NCI-H2227 treated with DMSO at 0.1 percent for 48 hours (cell line): ENCODE measurements at places on chromosomes 7 and 10.

- DNase-seq: no peak
Observed at GRCh38 chr7:71705217-71705616, 573.3 kb downstream of the GALNT17 start.

DNA sequence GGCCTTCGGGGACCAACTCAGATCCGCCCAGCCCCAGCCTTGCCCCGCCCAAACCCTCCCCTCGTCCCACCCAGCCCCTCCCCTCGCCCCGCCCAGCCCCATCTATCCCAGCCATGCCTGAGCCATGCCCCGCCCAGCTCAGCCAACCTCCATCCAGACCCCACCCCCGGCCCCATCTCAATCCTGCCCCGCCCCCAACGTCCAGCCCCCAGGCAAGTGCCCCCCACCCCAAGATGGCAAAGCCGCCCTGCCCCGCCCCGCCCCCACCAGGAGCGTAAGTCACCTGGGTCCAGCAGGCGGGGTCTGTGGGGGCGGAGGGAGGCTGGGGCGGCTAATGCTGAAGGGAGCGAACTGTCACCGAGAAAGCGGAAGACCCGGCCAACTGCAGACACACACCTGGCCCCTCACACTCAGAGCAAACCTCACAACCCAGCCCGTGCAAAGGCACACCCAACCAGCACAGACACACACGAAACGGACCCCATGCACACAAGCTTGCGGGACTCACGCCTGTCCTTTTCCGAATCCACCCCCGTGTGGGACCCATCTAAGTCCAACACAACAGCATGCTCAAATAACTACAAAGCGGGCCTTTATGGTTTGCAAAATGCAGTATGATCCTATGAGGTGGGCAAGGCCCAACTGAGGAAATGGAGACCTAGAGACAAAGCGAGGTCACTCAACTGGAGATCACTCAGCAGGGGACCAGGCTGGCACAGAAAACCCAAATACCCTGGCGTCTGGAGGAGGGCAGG, 11.5 kb upstream of the OGA start:
- peak; percentile 48 for DNase-seq

DNA sequence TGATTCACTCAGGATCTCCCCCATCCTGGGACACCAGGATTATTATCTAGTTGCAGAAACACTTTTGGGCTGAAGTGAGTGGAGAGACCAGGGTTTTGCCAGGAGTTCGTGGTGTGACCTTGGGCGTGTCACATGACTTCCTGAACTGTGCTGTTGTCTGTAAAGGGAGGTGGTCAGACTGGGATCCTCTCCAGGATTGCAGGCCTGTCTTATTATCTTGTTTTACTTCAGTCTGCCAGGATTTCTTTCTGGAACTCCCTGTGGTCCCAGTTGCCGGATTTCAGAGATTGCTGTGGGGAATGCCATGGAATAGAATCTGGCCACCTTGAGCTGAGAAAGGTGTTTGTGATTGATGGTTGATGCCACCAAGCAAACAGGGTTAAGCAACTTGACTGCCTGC, 35.8 kb downstream of the CRCP start:
- DNase-seq: no peak

DNA sequence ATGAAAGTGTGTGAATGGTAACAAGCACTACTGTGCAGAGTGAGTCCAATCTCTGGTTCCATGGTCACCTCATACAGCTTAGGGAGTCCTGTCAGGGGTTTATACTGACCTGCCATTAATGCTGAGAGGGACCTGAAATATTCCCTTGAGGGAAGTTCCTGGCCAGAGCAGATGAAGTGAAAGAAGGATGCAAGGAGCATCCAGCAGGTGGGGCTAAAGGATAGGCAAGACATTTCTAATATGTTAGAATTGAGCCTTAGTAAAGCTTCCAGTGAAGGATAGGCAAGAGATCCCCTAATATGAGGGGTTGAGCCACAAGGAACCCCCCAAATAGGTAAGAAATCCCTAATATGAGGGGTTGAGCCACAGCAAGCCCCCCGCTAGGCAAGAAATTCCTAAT, 25.5 kb upstream of the FAM221A start:
- no peak for DNase-seq

- DNase-seq: no peak
Observed at GRCh38 chr7:158384746-158385145, 202.9 kb downstream of the PTPRN2 start.

- DNase-seq: no peak
Observed at GRCh38 chr7:91156316-91157185, 107.7 kb upstream of the FZD1 start.

DNA sequence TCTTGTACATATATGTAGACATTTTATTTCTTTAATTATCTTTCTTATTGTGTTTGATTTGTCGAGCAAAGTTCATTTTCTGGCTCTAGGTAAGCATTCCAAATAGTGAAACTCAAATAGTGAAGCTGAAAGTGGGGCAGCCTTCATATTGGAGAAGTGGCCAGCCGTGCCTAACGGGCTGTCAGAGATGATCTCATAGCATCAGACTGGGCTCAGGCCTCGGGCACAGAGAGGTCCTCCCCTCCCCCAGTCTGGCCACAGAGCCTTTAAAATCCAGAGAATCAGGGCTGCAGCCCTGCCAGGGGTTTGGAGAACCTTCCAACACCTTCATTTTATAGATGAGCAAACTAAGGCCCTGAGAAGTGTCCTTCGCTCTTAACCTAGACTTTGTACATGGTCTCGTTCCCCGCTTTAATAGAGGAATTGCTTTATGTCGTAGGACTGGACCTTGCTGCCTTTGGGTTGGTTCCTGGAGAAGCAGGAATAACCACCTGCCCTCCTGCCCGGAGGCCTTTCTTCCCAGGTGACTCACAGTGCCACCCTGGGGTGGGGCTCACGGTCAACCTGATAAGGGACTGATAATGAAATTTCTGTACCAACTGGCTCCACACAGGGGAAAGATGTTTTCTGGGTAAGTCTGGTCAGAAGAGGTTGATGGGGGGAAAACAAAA, 7.3 kb downstream of the TSPAN15 start:
- no peak for DNase-seq

- DNase-seq: no peak
Observed at GRCh38 chr7:74464931-74465886, 11.5 kb downstream of the GTF2IRD1 start.

DNA sequence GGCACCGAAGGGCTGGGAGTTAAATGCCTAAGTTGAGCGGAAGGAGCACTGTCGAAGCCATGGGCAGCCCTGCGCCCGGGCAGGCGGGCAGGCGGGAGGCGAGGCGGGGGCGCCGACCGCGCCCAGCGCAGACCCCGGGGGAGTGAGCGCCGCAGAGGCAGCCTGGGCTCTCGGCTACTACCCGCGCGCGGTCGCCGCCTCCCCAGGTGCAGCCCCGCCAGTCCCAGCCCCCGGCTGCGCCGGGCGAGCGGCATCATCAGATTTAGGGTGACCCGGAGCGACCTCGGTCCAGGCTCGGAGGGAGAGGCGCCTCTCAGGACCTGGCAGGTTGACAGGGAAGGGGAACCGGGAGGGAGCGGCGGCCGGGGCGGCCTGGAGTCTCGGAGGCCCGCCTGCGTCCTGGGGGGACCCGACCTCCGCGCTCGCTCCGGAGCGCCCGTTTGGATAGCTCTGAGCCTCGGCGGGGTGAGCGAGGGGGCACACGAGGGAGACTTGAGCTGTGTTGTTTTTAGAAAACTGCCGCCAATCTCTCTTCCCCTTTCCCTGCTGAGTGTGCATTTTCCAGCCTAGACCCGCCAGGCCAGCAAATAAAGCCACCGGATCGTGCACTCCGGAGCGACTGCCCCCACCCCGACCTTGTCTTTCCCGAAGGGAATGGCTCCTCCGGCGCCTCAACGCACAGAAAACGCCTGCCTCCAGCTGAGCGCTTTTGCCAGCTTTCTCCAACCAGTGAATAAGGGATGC, 2.3 kb upstream of the NRP1 start:
- no peak for DNase-seq

DNA sequence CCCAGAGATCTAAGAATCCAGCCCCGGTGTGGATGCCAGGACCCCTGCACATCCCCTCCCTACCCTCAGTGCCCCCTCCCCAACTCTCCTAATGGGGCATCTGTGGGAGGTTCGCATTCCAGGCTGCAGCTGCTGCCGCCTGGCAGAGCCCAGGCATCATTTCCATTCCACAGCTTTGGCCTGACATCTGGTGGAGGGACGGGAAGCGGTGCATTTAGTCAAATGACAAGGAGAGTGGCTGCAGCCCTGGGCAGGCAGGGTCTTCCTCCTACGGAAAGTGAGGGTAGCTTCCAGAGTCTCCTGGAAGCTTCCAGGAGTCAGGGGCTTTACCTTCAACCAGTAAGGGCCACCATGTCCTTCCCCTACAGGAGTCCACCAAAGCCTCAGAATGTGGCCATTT, 30.8 kb downstream of the PRLHR start:
- no peak for DNase-seq

- peak; percentile 96 for DNase-seq
Observed at GRCh38 chr7:152675759-152676636, at the start of gene XRCC2. XRCC2 (minus strand) TSS chr7:152676141; CDS start chr7:152676079, 62 bp downstream.

DNA sequence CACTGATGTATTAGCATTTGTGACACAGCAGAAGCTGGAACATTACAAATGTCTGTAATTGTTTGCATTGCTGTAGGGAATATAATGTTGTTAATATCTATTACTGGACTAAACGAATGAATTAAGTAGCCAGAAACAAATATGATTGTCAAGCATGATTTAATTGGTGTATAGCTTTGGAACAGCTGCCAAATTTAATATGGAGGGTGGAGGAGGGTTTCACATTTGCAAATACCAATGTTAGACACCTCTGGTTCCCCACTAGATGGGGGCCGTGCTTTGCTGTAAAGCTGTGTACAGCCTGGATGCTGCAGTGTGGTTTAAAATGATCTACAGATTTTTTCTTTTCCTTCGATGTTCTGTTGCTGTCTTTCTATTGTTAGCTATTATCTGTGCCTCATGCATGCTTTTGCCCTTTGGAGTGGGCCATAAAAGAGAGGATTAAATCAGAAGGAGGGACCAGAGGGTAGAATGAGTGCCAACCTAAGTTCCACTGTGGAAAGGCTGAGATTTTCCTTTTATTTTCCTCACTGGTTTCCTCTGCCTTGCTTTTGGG, 23.1 kb downstream of the DNAJB9 start:
- DNase-seq: peak; percentile 15

- DNase-seq: no peak
Observed at GRCh38 chr10:16986406-16987205, 143.0 kb downstream of the CUBN start.

DNA sequence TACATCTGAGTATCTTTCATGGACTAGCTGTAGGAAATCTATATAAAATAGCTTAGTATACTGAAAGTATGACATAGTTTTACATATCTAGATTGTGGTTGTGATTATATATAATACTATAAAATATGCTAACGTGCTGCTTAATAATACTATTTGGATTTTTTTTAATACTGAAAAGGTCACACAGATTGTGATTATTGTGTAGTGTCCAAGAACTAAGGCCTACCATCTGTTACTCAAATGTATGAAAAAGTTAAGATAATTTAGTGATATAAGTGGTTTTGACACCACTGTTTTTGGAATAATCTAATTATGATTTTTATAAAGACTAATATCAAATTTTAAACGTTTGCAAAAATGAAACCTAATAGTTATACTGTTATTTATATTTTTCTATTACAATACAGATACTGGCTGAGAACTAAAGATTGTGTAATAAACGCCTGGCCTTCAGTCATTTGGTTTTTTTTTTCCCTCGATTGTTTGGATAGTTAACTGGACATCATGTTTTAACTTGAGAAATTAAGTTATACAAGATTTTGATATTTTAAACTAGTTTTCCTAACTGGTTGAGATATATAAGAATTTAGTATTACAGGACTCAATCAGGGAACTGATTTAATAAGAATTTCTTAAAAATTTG, 12.6 kb downstream of the PTEN start:
- DNase-seq: no peak

- DNase-seq: peak; percentile 65
Observed at GRCh38 chr10:121559326-121560026, 38.8 kb downstream of the FGFR2 start.

DNA sequence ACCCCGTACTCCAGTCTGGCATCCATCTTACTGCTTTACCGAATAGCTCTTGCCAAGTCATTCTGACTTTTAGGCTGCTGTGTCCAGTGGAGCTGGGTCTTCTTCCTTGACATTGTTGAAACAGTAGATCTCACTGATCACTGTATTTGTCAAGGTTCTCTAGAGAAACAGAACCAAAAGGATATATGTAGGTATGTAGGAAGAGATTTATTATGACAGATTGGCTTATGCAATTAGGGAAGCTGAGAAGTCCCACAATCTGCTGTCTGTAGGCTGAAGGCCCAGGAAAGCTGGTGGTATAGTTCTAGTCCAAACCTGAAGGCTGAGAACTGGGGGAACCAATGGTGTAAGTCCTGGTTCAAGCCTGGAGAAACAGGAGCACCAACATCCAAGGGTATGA, 12.1 kb upstream of the PRRT4 start:
- DNase-seq: no peak

GRCh38 chr7:47485640-47486435, 96.1 kb downstream of the TNS3 start:
- no peak for DNase-seq

DNA sequence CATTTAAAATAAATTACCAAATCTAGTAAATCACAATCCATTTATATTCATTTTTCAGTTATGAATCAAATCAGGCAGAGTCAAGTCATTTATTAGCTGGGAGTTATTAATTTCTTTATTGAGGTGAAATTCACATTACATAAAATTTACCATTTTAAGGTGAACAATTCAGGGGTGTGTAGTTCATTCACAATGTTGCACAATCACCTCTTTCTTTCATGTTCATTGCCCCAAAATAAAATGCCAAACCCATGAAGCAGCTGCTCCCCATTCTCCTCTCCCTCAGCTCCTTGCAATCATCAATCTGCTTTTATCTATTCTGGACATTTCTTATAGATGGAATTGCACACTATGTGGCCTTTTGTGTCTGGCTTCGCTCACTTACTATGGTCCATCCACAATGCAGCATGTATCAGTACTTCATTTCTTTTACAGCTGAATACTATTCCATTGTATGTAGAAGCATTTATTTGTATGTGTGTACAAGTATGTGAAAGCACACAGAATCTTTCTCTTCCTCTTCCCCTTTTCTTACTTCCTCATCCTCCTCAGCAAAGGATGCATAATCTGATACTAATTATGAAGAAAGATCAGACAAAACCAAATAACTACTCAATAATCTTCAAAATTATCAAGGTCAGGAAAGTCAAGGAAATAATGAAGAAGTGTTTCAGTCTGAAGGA, 60.6 kb downstream of the LMBR1 start:
- DNase-seq: no peak
